ENCODE measurements at places on chromosomes 2 and 18.

- DNase-seq, result no peak
These were observed 65.9 kb upstream of the RPL31 start for GRCh38 chr2:100936070-100936741.

DNA sequence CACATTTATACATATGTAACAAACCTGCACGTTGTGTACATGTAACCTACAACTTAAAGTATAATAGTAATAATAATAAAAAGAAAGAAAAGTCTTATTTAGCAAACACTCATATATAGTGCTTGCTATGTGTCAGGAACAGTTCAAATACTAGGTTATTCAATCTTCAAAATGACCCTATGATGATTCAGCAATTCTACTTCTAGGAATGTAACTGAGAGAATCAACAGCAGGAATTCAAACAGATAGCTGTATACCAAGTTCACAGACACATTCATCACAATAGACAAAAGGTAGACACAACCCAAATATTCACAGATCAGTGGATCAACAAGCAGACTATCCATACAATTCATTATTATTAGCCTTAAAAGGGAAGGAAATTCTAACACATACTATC is 69.5 kb downstream of the MYO5B start:
- DNase-seq, result no peak

- DNase-seq, result no peak
These were observed 693.1 kb downstream of the ERBB4 start for GRCh38 chr2:211845338-211846035.

DNA sequence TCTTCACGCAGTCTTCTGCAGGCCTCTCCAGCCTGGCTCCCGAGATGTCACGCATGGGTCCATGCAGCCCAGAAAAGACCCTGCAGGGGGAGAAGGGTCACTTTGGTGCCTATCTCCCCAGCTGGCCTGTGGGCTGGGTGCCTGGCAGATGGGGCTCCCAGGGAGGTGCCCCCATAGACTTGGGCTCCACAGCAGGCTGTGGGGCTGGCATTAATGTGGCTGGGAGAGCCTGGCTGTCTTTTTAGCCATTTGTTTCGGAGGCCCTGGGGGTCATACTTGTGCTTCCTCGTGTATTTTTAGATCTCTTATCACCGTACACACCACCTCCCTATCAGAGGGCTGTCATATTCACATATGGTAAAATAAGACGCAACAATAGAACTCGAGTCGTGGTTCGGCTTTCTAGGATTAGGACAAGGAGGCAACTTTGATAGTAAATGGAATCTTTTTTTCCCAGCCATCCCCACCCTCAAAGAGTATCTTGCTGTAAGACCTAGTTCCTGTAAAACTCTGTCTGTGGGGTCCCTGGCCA is 74.5 kb downstream of the LRRFIP1 start:
- no peak for DNase-seq

DNA sequence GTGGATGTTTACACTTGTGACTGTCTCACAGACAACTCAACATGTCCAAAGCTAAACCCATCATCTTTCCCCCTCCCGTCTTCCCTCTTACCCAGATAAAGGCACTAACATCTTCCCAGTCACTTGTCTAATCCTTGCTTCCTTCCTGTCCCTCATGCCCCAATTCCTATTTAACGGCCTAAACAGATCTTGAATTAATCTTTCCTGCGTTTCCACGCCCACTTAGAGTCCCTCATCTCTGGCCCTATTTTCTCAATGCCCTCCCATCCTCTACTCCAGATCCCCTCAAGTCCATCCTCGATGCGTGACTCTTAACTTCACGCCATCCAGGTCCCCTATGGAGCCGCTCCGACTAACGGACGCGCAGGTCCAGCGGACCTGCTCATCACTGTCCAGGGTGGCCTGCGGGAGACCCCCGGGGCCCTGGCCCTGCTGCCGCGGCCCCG is 682 bp upstream of the SCLY start:
- no peak for DNase-seq

GRCh38 chr2:36376319-36376765 is 20.8 kb downstream of the CRIM1 start:
- no peak for DNase-seq

DNA sequence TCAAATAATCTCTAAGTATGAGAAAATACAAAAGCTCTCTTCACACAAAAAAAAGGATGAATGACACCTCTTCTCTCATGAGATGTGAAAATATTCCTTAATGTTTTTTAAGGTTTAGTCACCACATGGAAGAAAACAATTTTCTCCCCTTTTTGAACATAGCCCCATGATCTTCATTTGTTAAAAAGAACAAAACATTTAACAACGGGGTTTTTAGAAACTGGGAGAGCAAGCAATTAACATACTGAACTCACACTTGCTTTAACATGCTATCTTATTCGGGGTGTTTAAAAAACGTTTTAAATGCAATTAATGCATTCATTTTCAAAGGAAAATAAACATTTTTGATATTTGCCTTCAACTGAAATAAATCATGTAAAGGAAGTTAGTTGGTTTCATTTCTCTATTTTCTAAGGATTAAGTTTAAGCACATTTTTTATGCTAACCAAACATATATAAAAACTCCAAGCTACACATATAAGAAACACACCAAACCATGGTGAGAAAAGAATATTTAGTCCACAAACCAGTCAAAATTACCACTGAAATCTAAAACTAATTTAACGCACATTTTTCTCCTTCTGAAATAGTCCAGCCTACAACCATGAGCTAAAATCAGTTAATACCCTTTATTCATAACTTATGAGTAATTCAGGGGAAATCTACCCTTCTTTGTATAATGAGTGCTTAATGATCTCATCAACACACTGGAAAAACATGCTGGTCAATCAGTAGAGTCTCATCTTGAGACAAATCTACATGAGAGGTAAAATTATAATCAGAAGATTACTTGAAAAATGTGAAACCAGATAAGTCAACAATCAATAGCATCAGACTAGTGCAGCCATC is 8.2 kb downstream of the FBXO11 start:
- no peak for DNase-seq

- no peak for DNase-seq
These were observed at the start of gene MAP3K19 for GRCh38 chr2:135047300-135047699. TSS of gene MAP3K19 (minus strand) at chr2:135047447. CDS start at chr2:135024647, 22,800 bp downstream.

DNA sequence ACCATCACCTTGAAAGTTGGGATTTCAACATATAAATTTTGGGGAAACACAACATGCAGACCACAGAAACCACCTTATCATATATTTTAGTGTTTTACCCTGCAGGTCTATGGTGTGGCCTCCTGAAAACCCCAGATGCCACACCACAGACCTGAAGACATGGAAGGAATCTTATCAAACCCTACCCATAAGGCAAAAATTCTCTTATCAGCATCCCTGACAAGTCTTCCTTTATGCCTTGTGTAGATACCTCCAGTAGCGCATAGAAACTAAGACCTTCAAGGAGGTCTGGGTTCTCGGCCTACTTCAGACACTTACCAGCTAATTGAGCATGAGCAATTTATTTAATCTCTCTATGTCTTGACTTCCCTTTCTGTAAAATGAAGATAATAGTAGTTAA is 59.1 kb upstream of the SLC14A2 start:
- DNase-seq, result no peak

DNA sequence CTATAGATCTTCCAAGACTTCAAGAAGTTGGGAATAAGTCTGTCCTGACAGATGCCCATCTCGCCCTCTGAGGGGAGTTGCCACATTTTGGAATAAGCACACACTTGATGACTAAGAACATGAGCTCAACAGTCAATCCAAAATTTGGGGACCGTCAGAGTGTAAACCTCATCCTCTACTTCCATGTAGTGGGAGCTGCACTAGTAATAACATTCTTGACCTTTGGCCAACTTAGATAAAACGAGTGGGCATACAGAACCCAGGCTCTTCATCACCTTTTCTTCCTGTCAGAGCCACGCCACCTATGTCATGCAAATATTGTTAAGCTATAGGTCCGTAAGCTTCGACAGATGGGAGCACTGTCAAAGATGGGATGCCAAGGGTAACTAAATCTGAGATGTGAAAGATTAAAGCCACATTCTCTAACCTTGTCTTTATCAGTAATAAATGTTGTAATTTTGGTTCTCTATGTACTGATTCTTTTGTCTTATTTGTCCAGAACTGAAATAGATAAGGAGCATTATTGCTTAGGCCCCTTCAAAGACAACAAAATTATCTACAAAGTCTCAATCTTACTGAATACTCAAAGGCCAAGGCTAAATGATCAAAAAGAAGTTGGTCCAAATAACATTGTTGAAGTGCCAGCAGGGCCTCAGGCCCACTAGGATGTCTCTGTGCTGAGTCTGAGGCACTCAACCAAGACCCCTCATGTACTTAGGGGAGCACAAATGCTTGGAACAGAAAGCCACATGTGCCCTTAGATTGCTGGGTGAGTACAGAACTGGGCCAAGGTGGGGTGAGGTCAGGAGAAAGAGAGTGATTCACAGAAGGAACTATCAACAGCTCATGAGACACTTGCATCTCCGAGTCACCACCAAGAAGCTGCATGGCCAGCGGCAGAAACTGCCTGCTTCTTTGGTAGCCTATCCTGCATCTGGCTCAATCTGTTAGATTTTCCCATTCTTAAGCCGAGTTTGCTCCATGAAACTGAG is 15.0 kb downstream of the CDH2 start:
- no peak for DNase-seq

GRCh38 chr2:134433469-134433868 is 179.6 kb downstream of the MGAT5 start:
- no peak for DNase-seq

GRCh38 chr2:46230115-46230571 is 67.1 kb upstream of the EPAS1 start:
- no peak for DNase-seq

- no peak for DNase-seq
These were observed 3.6 kb upstream of the RNF144A start for GRCh38 chr2:6913415-6914157.

GRCh38 chr2:144288438-144288837 is 231.5 kb downstream of the ZEB2 start:
- no peak for DNase-seq

DNA sequence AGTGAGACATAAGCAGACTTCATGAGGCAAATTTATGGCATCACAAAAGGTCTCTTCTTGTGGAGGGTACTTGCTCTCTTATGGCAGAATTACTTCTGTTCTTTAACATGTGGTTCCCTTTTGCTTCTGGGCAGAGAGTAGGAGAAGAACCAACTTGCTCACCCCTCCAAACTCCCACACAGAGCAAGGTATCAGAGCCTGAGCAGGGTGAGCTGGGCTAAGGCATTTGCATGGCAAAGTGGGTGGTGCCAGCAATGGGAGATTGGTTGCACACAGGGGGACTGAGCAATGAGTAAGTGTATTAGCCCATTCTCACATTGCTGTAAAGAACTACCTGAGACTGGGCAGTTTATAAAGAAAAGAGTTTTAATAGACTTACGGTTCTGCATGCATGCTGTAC is 64.2 kb upstream of the ITGB6 start:
- no peak for DNase-seq

- no peak for DNase-seq
These were observed 7.7 kb upstream of the ARHGEF4 start for GRCh38 chr2:130829015-130829414.

DNA sequence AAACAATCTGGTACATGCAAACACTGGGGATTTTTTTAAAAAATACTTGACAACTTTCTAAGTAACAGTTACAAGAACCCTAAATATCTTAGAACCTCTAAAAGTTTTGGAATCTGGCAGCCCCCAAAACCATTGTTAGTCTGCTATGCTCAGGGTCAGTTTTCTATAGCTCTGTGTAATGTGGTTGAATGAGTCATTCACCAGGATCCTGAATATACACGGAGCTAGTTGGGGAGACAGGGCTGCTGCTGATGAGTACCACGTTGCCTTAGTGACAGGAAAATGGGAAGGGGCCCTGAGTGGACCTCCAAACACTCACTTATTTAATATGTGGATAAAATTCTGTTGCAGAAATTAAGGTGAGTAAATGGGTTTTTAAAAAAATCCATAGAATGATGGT is 36.9 kb upstream of the TANC1 start:
- DNase-seq, result no peak

GRCh38 chr2:171482877-171483276 is 39.4 kb upstream of the CYBRD1 start:
- no peak for DNase-seq

- no peak for DNase-seq
These were observed 82.4 kb downstream of the ARMC9 start for GRCh38 chr2:231280846-231281245.

DNA sequence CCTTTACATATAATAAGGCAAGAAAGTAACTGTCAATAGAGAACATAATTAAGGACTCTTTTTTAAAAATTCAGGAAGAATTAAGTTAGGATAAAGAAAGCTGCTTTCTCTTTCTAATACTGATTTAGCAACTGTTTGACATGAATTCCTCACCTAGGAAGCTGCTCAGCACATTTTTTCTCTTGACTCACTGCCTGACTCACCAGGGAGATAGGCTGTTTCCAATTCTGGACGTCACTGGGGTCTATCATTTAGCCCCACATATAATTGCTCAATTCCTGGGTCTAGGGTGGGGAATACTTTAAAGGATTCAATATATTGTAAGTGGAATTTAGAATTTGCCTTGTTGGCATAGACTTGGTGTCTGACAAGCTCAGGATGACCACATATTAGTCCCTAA is 50.8 kb upstream of the UGP2 start:
- no peak for DNase-seq

GRCh38 chr2:89811295-89811694 is 1119.8 kb downstream of the RPIA start:
- no peak for DNase-seq

DNA sequence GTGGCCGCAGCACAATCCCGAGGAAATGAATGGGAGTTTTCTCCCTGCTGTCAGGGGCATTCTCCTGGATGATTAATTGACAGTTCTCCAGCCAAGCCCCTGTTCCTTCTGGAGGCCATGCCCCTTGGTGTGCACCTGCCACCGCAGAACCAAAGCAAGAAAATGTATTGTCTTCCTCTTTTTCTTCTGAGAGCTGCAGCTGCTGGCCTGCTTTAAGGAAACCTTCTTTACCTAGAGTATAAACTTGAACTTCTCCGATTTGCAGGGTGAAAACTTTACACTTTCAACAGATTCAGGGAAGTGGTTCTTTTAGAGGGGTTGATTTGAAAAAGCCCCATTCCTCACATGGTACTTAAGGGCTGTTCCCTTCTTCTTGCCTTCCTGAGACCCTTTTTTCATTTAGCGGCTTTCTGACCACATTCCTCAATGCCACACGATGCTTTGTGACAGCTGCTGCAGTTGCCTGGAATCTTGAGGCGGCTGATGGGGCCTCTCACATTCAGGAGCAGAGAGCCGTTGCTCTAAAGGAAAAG is 402.8 kb downstream of the TXNL1 start:
- DNase-seq, result no peak

GRCh38 chr2:215772634-215773563 is 240.5 kb downstream of the MREG start:
- no peak for DNase-seq

- DNase-seq, result no peak
These were observed 11.5 kb upstream of the ALPK2 start for GRCh38 chr18:58640428-58640805.

GRCh38 chr2:151021747-151022452 is 239.8 kb downstream of the RBM43 start:
- no peak for DNase-seq

- DNase-seq, result no peak
These were observed 11.6 kb upstream of the HNMT start for GRCh38 chr2:137952586-137953129.
